Activated CD8-positive, alpha-beta memory T cell treated with anti-CD3 and anti-CD28 coated beads for 1 hour (primary cell): ENCODE measurements at places on chromosomes 11 and 22.

DNA sequence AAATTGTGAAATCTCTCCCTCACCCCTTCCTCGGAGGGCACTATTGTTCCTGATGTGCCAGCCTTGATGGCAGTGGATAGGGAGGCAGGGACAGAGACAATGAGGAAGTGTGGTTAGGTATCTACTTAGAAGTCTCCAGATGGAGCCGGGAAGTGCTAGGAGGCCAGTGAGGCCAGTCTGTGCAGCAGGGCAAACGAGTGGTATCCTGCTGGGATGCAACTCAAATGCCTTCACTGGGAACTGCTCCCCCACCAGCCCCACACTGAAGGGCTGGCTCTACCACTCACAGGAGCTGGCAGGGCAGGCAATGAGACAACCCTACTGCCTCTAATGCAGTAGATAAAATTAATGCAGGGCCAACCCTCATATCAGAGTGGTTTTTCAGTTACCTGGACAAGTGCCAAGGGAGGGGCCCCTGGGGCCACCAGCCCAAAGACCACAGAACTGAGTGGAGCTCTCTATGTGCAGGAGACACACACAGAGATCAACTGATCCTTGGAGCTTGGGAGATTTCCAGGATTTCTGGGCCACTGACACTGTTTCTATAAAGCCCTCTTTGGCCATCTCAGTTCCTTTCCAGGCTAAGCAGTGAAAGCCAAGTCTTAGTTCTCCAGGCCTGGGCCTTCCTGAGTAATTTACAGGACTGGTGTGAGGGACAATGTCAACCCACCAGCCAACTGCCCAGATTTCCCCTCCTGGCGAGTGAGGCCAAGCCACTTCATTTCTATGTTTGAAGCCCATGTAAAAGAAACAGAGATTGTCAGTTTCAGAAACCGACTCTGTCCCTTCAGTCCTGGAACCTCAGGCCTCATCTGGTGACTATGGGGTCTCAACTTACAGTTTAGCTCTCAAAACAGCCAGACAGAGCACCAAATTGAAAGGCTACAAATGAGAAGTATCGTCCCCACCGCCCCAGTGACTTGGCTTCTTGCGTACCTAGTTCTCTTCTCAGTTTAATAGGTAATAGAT is 4.1 kb downstream of the MIF start:
- DNase-seq, result no peak

DNA sequence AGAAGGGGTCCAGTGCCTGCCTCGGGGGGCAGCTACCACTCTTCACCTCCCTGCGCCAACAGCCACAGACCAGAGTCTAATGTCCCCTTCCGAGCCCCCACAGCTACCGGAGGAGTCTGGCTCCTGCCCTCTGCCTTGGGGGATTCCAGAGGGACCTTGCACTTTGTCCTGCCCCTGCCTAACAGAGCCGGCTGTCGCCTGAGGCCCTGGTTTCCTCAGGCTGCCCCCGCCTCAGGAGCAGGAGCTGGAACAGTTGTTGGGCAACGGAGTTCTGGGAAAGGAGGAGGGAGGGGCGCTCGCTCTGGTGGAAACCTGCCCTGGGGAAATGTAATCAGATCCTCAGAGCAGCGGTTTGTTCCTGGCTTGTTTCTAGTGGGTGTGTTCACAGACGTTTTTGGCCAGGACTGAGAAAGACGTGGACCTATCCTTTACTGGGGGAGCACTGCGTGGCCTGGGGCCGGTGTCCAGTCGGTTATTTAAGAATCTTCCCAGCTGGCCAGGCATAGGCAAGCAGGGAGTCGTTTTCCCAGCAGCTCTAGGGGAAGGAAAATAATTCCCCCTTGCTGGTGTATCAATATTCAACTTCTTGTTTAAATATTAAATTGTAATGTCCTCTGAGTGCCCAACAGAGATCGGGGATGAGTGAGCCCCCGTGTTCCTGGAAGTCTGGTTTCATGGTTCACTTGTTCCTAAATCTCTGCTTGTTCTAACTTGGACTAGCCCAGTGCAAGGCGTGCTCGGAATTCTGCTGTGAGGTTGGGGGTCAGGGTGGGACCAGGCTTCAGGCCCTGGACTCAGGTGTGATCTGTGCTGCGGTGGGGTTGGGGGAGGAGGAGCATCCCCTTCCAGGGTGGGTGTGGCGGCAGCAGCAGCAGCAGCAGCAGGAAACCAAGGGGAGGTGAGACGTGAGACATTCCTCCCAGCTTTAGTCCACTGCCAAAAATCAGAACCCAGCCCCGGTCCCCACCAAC is 32.1 kb downstream of the A4GALT start:
- DNase-seq, result no peak

DNA sequence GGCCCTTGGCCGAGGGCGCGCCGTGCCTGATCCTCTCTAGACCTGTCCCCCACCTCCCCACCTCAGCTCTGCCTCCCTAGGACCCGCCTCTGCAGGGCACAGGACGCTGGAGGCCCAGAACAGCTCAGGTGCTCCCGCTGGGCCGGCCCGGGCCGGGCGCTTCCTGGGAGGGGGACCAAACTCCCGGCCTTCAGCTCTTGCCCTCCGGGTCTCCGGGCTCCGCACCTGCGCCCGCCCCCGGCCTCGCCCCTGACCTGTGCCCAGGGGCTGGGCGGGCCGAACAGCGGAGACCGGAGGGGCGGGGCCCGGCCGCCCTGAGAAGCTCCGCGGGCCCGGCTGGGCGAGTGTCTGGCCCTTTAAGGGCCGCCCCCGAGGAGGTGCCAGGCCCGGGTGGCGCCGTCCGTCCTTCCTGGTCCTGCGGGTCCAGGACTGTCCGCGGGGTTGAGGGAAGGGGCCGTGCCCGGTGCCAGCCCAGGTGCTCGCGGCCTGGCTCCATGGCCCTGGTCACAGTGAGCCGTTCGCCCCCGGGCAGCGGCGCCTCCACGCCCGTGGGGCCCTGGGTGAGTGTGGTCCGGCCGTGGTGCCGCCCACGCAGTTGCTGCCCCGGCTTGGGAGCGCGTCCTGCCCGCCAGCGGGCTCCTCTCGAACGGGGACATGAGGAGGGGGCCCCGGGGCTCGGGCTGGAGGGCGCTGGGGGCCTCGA is at the start of gene SSH3:
Gene SSH3 (plus strand): TSS at position 399 of the 703 bp plus-strand sequence. CDS start 96 bp downstream, at position 495.
- DNase-seq, result no peak

GRCh38 chr22:49968313-49968830 is 7.8 kb downstream of the PIM3 start:
- DNase-seq, result no peak

GRCh38 chr22:42711281-42711731 is 9.4 kb downstream of the A4GALT start:
- DNase-seq, result no peak

DNA sequence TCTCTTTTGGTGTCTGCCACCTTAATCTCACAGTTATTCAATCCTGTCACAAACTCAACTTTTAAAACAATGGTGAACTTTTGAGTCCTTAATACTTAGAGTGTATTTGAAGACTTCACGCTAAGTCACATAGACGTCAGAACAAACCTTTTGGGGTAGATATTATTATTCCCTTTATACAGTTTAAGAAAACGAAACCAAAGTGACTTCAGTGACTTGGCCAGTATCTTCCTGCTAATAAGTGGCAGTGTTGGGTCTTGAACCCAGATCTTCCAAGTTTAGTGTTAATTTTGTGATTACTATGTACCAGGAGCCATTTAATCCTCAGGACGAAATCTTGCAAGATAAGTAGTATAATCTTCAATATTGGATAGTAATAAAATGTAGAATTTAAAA is 691 bp downstream of the CEP295 start:
- DNase-seq, result no peak

DNA sequence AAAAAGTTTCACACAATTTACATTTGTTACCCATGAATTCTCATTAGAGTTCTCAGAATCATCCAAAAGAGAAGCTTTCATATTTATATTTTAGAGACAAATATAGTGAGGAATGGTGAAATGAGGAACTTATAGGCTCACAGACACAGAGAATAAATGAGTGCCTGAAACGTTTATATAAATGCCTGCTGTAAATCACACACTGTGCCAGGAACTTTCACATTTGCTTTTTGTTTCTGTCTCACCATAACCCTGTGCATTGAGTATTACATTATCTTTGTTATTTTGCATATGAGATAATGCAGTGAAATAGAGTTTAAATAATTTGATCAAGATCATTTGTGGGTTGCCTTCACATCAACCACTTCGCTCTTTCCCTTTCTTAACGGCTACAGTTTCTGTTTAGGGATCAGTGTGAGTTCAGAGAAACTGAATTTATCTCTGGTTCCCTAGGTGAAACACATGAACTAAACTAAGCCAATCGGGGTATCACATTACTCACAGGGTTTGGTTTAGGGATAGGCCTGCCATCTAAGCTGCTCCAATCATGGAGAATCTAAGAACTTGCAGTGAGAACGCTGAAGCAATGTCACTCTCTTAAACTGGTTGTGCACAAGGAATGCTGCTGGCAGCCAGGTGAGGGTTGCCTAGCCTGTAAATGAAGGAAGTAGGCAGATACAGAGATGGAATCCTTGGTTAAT is 1339.2 kb upstream of the TENM4 start:
- DNase-seq, result no peak

DNA sequence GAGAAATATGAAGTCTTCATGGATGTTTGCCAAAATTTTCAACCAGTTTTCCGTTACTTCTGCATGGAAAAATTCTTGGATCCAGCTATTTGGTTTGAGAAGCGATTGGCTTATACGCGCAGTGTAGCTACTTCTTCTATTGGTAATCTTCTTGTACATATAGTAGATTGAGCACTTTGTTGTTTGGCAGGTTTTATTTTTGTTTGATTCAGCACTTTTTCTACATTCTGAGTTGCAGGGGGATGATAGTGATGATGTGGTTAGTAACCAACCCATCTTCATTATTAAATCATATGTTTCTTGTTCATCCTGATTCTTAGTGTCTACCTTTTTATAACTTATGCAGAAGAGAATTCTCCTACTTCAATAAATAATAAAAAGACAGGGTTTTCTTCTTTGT is 121.6 kb downstream of the C11orf65 start:
- DNase-seq, result no peak

DNA sequence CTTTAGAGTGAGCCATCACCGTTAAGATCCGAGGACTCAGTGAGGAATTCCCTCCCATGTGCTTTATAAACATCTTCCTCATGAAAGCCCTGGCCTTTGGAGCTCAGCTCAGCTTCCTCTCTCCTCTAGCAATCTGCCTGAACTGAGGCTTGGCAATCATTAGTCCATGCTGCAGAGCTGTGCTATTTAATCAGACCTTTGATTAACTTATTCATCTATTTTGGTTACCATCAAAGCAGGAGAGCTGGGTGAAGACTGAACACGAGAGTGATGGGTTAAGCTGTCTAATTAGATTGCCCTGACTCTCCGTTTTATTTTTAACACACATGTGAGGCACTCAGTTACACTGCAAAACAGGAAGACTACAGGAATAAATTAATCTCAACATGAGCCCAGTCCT is 351.3 kb downstream of the LARGE1 start:
- DNase-seq, result no peak
